ENCODE measurements at places on chromosomes 4 and X.

- no peak overlapping the region for H3K27ac ChIP-seq
- H3K36me3 ChIP-seq: no peaks in the 10 kb centered on the region
- H3K4me1 ChIP-seq: no peaks in the 10 kb centered on the region
- no peaks in the 10 kb centered on the region for H3K27me3 ChIP-seq
These were observed 64.0 kb upstream of the VCX2 start for GRCh38 chrX:8235026-8235425.

DNA sequence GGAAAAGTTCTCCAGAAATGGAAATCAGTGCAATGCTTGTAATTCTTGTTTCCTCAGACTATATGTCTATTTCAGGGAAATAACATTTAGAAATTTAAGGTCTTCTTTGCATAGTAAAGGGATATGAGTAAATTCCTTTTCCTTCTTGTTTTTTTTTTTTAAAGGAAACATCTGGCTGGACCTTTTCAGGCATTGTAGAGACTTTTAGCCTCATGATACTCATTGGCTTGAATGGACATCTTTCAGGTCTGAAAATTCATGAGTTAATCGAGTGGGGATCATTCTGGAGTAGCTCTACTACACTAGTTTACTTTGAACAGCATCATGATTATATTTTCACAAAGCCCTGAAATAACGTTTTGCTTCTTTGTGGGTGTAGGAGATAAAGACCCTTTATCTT, 88.6 kb upstream of the CBLL2 start:
- H3K36me3 ChIP-seq: peaks cover 2% of the 10 kb centered on the region
- DNase-seq: no peak
- H3K27me3 ChIP-seq: no peaks in the 10 kb centered on the region
- peaks cover 3% of the 10 kb centered on the region for H3K4me1 ChIP-seq
- no peak overlapping the region for H3K4me3 ChIP-seq

GRCh38 chr4:157115613-157116335, 39.8 kb downstream of the GLRB start:
- peaks cover 2% of the 10 kb centered on the region for H3K36me3 ChIP-seq
- H3K4me1 ChIP-seq: no peaks in the 10 kb centered on the region
- no peak overlapping the region for H3K27ac ChIP-seq
- H3K4me3 ChIP-seq: no peak overlapping the region
- DNase-seq: no peak
- no peaks in the 10 kb centered on the region for H3K27me3 ChIP-seq

- H3K36me3 ChIP-seq: no peaks in the 10 kb centered on the region
- H3K4me3 ChIP-seq: no peak overlapping the region
- no peak for DNase-seq
- H3K27ac ChIP-seq: no peak overlapping the region
These were observed 250.1 kb downstream of the SNCA start for GRCh38 chr4:89586864-89587263.

DNA sequence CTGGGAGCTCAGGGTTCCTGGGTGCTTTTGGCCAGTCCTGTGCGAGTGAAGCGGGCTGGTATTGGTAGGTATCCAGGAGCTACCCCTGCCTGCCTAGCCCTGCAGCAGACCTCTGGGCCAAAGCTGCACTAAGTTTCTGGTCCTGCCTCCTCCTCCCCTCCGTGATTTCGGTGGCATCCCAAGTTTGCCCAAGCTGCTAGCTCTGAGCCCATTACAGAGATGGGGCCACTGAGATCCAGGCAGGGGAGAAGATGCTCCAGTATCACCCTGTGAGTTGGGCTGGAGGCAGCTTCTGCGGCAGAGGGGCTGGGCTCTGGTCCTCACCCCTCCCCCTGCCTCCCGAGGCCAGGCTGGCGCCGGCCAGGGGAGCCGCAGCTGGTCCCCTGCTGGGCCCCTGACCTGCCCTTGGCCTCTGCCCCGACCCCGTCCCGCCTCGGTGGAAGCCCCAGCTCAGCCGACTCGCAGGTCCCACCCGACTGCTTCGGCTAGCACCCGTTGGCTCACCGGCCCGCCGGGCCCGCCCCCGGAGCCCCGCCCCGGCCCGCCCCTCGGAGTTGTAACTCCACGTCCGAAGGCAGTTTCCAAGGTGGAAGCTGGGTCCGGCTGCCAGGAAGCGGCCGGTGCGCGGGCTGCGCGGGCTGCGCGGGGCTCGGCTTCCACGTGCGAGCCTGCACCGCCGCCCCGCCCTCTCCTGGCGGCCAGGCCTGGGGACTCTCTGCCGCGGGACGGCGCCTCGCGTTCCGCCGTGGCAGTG, at the start of gene DUSP9:
DUSP9 (plus strand) TSS at position 584 of the 754 bp plus-strand sequence. CDS start 751 bp downstream, outside the sequence.
- DNase-seq: no peak
- H3K4me1 ChIP-seq: peaks cover 8% of the 10 kb centered on the region

DNA sequence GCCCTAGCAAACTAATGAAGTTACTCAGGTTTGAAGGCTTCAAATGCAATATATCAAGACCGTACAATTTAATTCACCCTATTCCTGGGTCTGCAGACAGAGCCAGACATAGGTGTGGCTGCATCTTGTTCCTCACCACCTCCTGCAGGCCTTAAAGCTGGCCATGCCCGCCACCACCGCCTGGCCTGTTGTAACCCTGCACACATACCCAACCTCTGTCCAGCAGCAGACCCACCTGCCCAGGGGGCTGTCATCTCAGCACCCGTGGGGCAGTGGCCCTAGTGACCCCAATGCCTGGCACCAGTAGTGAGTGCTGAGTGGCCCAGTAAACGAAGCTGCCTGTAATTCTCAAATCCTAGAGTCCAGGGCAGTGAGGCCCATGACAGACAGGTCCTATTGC, 40.7 kb downstream of the ZBTB49 start:
- H3K36me3 ChIP-seq: no peaks in the 10 kb centered on the region
- DNase-seq: no peak
- H3K27ac ChIP-seq: no peak overlapping the region

- peaks cover 45% of the 10 kb centered on the region for H3K4me1 ChIP-seq
- peak overlapping the region; percentile 95 for H3K4me3 ChIP-seq
These were observed 63.1 kb upstream of the IRF2 start for GRCh38 chr4:184537269-184538022.

GRCh38 chr4:40168070-40168469, 28.8 kb upstream of the RHOH start:
- H3K36me3 ChIP-seq: peaks cover 32% of the 10 kb centered on the region
- no peak overlapping the region for H3K4me3 ChIP-seq
- H3K27me3 ChIP-seq: no peaks in the 10 kb centered on the region
- no peak for DNase-seq
- peaks cover 4% of the 10 kb centered on the region for H3K4me1 ChIP-seq
- H3K27ac ChIP-seq: no peak overlapping the region

GRCh38 chr4:8828869-8829268, 42.8 kb downstream of the HMX1 start:
- no peak overlapping the region for H3K27ac ChIP-seq
- no peaks in the 10 kb centered on the region for H3K4me1 ChIP-seq
- no peak overlapping the region for H3K4me3 ChIP-seq
- H3K36me3 ChIP-seq: no peaks in the 10 kb centered on the region

- H3K36me3 ChIP-seq: no peaks in the 10 kb centered on the region
- peaks cover 6% of the 10 kb centered on the region for H3K27me3 ChIP-seq
- H3K4me1 ChIP-seq: no peaks in the 10 kb centered on the region
These were observed 128.6 kb downstream of the HTR2C start for GRCh38 chrX:114712466-114712865.

GRCh38 chr4:14568351-14568750, 433.9 kb upstream of the CPEB2 start:
- no peaks in the 10 kb centered on the region for H3K4me1 ChIP-seq
- no peaks in the 10 kb centered on the region for H3K27me3 ChIP-seq
- peaks cover 3% of the 10 kb centered on the region for H3K36me3 ChIP-seq
- no peak for DNase-seq
- H3K27ac ChIP-seq: no peak overlapping the region

DNA sequence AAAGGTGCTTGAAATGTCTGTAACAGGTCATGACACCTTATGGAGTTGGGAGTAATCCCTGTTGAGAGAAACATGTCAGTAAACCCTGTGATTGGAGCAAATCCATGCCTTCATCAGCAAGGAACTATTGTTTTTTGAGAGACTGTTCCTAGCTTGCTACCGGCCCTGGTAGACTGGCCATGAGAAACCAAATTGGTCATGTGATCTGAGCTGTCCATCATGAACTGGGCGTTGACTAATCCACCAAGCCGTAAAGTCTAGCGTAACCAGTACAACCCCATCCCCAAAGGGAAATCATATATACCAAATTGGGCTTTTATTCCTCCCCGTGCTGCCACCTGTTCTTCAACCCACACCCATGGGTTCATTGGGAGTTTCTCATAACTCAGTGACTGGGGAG, 143.7 kb downstream of the PHF8 start:
- no peak for DNase-seq
- H3K27ac ChIP-seq: no peak overlapping the region
- H3K4me1 ChIP-seq: no peaks in the 10 kb centered on the region
- H3K4me3 ChIP-seq: no peak overlapping the region
- no peaks in the 10 kb centered on the region for H3K27me3 ChIP-seq

GRCh38 chrX:112223391-112223790, 140.8 kb upstream of the TRPC5 start:
- H3K4me1 ChIP-seq: no peaks in the 10 kb centered on the region
- no peaks in the 10 kb centered on the region for H3K27me3 ChIP-seq
- H3K27ac ChIP-seq: no peak overlapping the region
- DNase-seq: no peak

DNA sequence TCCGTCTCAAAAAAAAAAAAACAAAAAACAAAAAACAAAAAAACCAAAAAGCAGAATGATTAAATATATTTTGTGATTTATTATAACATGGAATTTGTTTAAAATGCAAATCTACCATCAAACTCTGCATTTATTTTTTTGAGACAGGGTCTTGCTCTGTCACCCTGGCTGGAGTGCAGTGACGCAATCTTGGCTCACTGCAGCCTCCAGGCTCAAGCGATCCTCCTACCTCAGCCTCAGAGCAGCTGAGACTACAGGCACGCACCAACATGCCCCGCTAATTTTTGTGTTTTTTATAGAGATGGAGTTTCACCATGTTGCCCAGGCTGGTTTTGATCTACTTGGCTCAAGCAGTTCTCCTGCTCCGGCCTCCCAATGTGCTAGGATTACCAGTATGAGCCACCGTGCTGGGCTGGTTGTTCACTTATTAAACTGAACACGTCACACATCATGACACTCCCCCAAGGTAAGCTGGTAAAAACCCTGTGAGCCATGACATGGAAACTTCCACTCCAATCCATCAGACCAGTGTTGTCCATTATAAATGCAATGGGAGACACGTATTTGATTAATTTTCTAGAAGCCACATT, 45.7 kb downstream of the RBM47 start:
- no peak overlapping the region for H3K4me3 ChIP-seq
- DNase-seq: no peak
- H3K27ac ChIP-seq: no peak overlapping the region
- H3K4me1 ChIP-seq: no peaks in the 10 kb centered on the region

- peaks cover 28% of the 10 kb centered on the region for H3K36me3 ChIP-seq
- H3K4me1 ChIP-seq: peaks cover 36% of the 10 kb centered on the region
- peaks cover 8% of the 10 kb centered on the region for H3K27me3 ChIP-seq
- peak overlapping the region; percentile 98 for H3K4me3 ChIP-seq
- no peak overlapping the region for H3K27ac ChIP-seq
These were observed 2.3 kb upstream of the HNRNPD start for GRCh38 chr4:82376109-82376508.

GRCh38 chrX:81316163-81316562, 114.3 kb downstream of the SH3BGRL start:
- no peaks in the 10 kb centered on the region for H3K27me3 ChIP-seq
- H3K4me3 ChIP-seq: no peak overlapping the region
- H3K4me1 ChIP-seq: no peaks in the 10 kb centered on the region
- DNase-seq: no peak

GRCh38 chr4:82728301-82728700, 70.3 kb downstream of the SCD5 start:
- H3K4me3 ChIP-seq: no peak overlapping the region
- peaks cover 8% of the 10 kb centered on the region for H3K4me1 ChIP-seq
- H3K36me3 ChIP-seq: peaks cover 17% of the 10 kb centered on the region
- no peak overlapping the region for H3K27ac ChIP-seq
- no peak for DNase-seq

DNA sequence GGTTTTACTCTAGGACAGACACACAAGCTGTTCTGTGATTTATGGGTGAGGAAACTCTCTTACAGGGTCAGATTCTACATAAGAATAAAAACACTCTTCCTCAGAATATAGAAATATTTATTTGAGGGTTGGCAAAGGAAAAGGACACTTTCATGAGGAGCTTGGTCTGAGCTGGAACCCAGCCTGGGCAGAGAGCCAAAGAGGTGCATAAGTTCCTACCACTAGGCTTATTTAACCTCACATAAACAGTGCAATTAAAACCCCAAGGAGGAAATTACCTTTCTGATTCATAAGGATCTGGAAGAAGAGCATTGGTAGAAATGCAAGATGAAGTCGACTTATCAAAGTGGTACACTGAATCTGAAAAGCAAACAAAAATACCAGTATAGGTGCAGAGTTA, 32.9 kb downstream of the SETD7 start:
- no peaks in the 10 kb centered on the region for H3K27me3 ChIP-seq
- no peak overlapping the region for H3K27ac ChIP-seq
- DNase-seq: no peak
- H3K4me1 ChIP-seq: peaks cover 42% of the 10 kb centered on the region
- H3K36me3 ChIP-seq: peaks cover 8% of the 10 kb centered on the region
- no peak overlapping the region for H3K4me3 ChIP-seq

DNA sequence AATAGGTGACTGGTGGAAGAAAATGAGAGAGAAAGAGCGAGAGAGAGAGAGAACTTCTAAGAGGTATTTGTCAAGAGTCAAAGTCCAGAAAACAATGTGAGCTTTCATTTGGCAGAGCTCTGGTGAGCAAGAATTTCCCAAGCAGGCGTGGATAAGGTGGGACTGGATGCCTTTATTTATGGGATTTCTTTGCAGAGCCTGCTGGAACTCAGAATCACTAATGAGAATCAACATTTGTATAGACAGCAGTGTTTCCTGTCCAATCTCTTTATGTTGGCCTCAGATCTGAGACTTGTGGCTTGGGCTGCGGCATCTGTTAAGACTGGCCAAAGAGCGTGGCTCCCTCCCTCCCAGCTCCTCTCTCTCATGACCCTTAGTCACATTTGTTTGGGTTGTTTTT, 67.9 kb upstream of the TBL1X start:
- no peaks in the 10 kb centered on the region for H3K27me3 ChIP-seq
- peaks cover 17% of the 10 kb centered on the region for H3K4me1 ChIP-seq
- H3K27ac ChIP-seq: no peak overlapping the region
- H3K4me3 ChIP-seq: no peak overlapping the region
- H3K36me3 ChIP-seq: peaks cover 2% of the 10 kb centered on the region

- H3K4me3 ChIP-seq: no peak overlapping the region
- H3K4me1 ChIP-seq: peaks cover 5% of the 10 kb centered on the region
- no peak overlapping the region for H3K27ac ChIP-seq
- DNase-seq: no peak
- H3K27me3 ChIP-seq: no peaks in the 10 kb centered on the region
- H3K36me3 ChIP-seq: no peaks in the 10 kb centered on the region
These were observed 766.8 kb upstream of the FTHL17 start for GRCh38 chrX:31838617-31839016.

GRCh38 chr4:156581282-156582063, 390.1 kb downstream of the PDGFC start:
- H3K27me3 ChIP-seq: no peaks in the 10 kb centered on the region
- no peaks in the 10 kb centered on the region for H3K36me3 ChIP-seq
- H3K4me1 ChIP-seq: peaks cover 10% of the 10 kb centered on the region
- no peak overlapping the region for H3K27ac ChIP-seq
- DNase-seq: no peak

GRCh38 chr4:48212165-48212564, 57.5 kb downstream of the TEC start:
- H3K36me3 ChIP-seq: no peaks in the 10 kb centered on the region
- H3K27me3 ChIP-seq: peaks cover 3% of the 10 kb centered on the region
- no peak overlapping the region for H3K27ac ChIP-seq
- H3K4me3 ChIP-seq: no peak overlapping the region
- no peaks in the 10 kb centered on the region for H3K4me1 ChIP-seq

- peaks cover 15% of the 10 kb centered on the region for H3K27me3 ChIP-seq
- H3K27ac ChIP-seq: no peak overlapping the region
- no peak overlapping the region for H3K4me3 ChIP-seq
- no peaks in the 10 kb centered on the region for H3K36me3 ChIP-seq
These were observed 555 bp downstream of the CFI start for GRCh38 chr4:109801099-109801789.

Data from neural crest cell (in vitro differentiated cells).